ENCODE measurements at places on chromosomes 6 and 20.
A peak's percentile ranks its signal among the peaks of the same experiment; 100 is the strongest.

DNA sequence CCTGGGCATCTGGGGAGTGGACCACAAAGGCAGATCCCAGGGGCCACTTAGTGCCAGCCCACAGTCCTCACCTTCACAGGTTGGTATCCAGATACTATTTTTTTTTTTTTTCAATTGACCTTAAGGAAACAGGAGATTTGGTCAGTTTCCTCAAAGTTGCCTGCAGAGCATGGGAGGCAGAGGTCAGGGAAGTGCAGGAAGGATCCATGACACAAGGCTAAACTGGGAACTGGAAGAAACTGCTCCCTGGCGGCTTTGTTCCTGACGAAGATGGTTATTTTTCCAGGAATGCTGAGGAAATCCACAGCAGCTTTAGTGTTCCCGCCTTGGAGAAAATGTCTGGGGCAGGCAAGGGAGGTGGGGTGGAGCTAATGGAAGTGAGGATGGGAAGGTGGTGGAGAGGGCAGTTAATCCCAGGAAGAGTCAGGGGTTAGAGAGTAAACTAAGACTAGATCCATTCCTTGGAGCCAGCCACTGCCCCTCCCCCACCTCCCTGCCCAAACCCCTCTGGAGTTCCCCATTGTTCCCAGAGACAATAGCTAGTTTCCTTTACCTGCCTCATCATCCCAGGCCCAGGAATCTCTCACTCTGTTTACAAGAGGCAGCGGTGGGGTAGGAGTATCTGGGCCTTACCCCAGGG is 14.3 kb upstream of the MYMX start:
- DNase-seq = no peak

DNA sequence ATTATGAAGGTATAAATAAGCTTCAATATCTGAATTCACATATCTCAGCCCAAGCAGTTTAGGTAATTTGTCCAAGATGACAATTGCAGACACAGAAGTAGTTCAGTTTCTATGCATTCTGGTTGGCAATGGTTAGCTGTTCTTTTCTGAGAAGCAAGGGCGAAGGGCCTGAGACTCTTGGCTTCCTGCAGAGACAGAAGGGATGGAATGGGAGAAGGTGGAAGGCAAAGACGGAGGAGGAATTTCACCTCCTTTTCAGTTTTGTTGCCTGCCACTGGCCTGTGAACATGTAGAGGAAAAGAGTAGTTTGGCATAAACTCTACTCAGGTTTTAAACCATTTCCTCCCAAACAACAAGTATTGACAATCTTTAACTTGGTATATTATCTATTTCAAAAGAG is 180.7 kb upstream of the HS3ST5 start:
- no peak for DNase-seq

DNA sequence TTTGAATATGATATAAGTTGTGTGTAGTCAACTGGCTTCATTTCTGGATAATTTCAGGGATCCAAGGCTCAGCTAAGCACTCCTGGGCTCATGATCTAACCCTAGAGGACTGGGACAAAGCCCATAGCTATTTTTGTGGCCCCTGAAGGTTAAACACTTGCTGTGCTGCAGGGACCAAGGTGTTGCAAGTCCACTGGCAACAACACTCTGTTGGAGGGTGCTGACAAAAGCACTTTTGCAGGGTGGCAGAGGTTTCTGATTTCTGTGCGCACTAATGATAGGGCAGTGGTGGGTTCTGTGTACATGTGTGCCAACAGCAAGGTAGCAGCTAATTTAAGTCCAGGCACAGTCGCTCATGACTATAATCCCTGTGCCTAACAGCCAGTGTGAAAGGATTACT is 445.3 kb upstream of the SYNCRIP start:
- no peak for DNase-seq

DNA sequence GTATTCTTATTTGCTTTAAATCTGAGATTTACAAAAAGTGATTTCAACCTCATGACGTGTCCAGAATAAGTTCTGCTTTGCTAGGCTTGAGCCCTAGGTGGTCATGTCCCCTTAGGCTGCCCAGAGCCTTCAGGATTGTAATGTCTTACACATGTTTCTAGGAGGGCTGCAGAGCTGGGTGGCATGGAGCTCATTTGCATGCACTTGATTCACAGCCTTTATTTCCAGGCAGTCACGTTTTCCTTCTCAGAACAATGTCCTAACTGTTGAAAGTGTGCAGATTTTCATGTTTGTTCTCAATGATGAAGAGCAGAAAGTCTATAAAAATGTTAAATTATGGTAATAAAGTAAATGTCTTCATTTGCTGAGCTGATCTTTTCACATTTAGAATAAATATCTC is 448.6 kb upstream of the SOX4 start:
- DNase-seq = no peak

DNA sequence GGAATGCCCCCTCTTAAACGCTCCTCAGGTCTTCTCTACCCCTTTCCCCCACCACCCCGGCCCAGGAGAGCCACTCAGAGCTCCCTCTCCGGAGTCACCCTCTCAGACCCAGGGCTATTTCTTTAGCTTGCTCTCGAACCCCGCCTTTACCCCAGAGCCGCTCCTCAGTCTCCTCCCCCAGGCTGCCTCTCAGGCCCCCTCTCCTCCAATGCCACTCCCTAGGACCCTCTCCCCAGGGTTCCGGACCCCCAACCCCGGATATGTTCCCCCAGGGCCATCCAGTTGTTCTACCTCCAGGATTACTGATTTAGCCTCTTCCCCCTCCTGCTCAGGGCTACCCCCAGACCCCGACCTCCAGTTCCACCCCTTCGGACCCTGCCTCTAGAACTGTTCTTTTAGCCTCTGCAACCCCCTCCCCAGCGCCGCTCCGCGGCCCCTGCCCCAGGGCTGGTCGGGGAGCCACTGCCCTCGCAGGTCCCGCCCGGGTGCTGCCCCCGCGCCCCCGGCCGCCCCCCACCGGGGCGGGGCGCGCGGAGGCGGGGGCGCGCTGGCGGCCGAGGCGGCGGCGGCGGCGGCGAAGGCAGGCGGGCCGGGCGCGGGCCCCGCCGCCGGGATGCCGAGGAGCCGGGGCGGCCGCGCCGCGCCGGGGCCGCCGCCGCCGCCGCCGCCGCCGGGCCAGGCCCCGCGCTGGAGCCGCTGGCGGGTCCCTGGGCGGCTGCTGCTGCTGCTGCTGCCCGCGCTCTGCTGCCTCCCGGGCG is at the start of gene MMP24:
MMP24 (plus strand) TSS at position 565 of the 758 bp plus-strand sequence; CDS start at position 614, 49 bp downstream.
- no peak for DNase-seq

DNA sequence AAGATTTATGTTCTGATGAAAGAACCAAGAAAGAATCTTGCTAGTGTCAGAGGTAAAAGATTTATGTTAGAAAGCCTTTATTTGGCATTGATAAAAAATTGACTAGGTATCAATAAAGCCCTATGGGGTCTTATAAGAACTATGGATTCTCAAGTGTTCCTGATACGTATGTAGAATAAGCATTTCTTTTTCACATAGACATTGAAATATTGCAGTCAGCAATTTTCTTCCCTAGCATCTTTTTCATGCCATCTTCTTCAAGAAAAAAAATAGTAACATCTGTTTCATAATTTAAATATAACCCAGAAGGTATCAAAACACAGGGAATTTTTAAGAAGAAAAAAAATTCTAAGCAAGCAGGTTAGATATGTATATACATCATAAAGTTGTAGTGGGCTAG is 230.6 kb downstream of the CENPW start:
- no peak for DNase-seq

- no peak for DNase-seq
Observed at GRCh38 chr20:35523298-35523888, 6.1 kb downstream of the C20orf173 start.

- no peak for DNase-seq
Observed at GRCh38 chr6:113171882-113172281, 685.3 kb upstream of the MARCKS start.

GRCh38 chr6:11139051-11139960 is 27.8 kb upstream of the ERVFRD-1 start:
- peak; percentile 20 for DNase-seq

GRCh38 chr6:34381081-34381480 is 11.4 kb downstream of the NUDT3 start:
- no peak for DNase-seq

DNA sequence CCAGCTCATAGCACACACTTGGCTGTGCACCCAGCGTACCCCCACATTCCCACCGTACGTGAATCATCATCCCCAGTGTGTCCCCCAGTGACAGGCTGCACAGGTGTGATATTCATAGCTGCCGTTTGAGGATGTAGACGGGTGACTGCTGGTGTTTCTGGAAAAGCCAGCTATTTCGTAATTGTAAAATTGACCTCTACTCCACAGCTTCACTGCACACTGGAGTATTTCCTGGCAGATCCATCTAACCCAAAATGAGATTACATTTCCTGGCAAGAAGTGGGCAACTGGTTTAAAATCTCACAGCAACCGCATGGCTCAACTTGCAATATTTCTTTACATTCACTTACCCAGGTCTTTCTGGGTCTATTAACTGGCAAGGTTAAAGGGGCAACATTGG is 30.3 kb downstream of the CD83 start:
- DNase-seq = no peak

DNA sequence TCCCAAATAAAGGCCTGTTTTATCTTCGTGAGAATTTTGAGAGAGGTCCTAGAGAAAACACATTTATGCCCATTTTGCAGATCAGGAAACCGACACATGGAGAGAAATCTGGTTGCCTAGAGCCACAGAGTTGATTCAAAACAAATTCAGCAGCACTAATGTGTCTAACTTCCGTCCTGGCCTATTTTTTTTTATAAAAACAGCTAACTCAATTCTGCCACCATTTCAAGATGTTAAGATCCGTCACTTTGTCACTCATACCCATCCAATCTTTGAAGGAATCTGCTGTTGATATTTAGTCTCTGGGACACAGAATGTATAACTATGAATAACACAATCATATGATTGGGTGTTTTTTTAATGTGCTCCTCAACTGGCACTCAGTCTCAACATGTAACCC is 611.1 kb upstream of the ARID1B start:
- DNase-seq = no peak

Data from AG10803 (cell line).